GM04504 (cell line): ENCODE measurements at places on chromosomes 12 and 14.

GRCh38 chr12:19127270-19127669 is 2.3 kb upstream of the PLEKHA5 start:
- no peak for DNase-seq

GRCh38 chr14:105392131-105393090 is 5.9 kb upstream of the TEX22 start:
- no peak for DNase-seq

GRCh38 chr12:115210533-115211252 is 526.7 kb upstream of the TBX3 start:
- no peak for DNase-seq

GRCh38 chr14:27012641-27013040 is 414.8 kb upstream of the NOVA1 start:
- no peak for DNase-seq

- DNase-seq, result no peak
Measured at GRCh38 chr12:7493006-7493405, 10.6 kb downstream of the CD163 start.

- DNase-seq, result no peak
Measured at GRCh38 chr12:53193985-53194716, 12.9 kb downstream of the ITGB7 start.

- no peak for DNase-seq
Measured at GRCh38 chr14:89977668-89978067, 21.9 kb downstream of the TDP1 start.

DNA sequence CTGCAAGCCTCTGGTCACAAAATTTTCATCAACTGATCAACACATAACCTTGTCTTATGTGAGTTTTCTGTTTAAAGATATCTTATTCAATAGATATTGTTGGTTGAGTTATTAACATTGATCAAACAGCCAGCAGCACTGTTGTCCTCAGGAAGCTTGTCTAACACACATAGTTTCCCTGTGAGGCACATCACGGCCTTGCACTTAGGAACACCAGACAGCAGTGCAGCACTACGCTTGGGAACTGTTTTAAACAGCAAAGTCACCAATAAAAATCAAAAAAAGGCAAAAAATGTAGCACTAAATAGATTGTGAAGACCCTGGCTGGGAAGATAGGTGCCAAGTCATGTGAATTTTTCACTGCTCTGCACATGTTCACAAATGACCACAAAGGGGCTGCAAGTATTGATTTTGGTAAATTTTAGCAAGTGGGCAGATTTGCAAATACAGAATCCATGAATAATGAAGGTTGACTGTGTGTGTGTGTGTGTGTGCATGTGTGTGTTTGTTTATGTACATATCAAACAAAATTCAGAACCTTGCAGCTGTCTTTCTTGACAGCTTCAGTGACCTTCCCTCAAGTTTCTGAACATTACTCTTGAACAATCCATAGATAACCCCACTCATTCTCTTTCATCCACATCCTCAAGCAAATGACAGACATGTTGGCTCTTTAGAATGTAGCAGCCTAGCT is 28.9 kb downstream of the VDR start:
- DNase-seq, result no peak

DNA sequence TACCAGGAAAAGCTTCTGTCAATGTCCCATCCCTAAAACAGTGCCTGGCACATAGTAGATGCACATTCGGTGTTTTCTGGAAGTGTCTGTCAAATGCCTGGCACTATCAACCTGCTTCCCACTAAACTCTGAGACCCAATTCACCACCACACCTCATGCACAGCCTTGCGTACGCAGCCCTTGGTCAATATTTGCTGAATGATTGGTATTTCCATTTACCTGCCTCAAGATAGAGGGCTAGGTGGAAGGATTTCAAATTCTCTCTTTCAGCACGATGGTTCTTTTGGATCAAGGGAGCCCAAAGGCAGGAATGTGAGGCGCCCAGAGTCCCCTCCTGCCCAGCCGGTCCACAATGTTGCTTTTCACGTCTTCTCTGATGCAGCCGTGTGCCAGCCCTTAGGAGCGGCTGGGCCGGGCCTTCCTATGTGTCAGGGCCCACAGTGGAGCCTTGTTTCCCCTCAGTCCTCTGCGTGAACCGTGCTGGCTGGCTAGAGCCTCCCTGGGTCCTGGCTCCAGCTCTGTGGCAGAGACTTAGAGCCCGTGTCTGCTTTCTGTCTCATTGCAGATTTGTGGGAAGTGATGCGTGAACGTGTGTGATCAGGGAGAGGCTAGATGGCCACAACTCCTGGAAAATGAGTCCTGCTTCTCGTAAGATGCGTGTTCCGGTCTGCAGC is 99.9 kb upstream of the RFLNA start:
- no peak for DNase-seq

GRCh38 chr14:100581228-100582145 is 5.7 kb downstream of the BEGAIN start:
- no peak for DNase-seq

GRCh38 chr14:60760644-60761364 is 26.2 kb downstream of the MNAT1 start:
- DNase-seq, result no peak

GRCh38 chr14:22190411-22191191 is 398.4 kb downstream of the DAD1 start:
- DNase-seq, result no peak

DNA sequence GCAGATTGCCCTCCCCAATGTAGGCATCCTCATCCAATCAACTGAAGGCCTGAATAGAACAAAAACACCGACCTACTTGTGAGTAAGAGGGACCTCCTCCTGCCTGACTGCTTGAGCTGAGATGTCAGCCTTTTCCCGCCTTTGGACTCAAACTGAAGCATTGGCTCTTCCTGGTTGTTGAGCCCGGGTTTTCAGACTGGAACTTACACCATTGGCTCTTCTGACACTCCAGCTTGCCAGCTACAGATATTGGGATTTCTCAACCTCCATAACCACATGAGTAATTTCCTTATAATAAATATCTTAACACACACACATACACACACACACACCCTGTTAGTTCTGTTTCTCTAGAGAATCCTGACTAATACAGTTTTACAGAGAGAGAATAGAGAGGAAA is 173.4 kb upstream of the NTF3 start:
- DNase-seq, result peak; percentile 84

DNA sequence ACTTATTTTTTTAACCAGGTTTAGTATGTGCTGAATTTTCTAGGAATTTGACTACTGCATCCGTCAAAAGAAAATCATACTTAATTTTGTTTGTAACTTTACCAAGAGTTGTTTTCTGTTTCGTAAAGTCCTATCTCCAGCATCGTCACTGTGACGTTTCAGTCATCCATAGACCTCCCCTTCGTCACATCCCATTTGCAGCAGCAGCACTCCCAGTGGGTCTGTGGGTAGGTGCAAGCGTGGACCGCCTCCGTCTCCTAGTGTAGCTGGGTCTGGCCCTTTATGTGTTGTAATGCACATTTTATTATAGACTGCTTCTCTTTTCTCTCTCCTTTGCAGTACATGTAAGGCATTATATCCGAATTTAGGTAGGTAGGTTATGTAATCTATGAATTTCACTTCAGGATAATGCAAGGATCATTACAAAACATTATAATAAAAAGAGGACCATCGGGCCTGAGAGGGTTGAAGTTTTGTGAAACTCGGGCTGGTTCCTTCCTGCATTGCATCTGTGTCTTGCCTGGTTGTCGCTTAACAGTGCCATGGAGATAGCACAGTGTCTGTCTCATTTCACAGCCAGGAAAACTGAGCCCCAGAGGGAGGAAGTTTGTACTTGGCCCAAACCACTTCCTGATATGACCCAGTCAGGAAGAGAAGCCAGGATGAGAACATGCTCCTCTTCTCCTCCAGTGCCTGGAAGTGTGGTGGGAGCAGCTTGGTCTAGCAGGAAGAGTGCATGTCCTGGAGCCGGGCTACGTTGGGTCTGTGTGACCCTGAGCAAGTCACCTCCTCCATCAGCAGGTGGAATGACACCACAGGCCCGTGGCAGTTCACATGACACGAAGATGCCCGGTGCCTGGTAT is 41.3 kb downstream of the EVL start:
- DNase-seq, result no peak

GRCh38 chr12:88625356-88625755 is 45.1 kb upstream of the KITLG start:
- DNase-seq, result no peak

DNA sequence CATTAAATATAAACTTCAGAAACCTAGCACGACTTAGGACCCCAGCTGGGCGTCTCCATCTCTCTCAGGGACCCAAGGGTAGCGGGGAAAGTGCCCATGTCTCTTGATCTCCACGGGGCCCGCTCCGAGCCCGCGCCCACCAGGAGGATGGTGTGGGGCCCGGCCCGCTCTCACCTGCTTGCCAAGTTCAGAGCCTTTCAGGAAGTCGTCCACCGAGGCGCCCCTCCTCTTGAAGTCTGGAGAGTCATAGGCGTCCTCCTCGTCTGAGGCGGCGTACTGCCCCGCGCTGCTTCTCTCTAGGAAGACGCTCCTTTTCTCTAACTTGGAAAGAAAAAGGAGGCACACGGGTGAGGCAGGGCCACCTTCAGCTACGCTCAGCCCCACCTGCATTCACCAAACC is 96.9 kb downstream of the PIWIL1 start:
- DNase-seq, result no peak

GRCh38 chr12:76714861-76715260 is 49.1 kb upstream of the ZDHHC17 start:
- DNase-seq, result no peak

GRCh38 chr12:67747869-67748742 is 99.6 kb downstream of the DYRK2 start:
- peak; percentile 58 for DNase-seq

DNA sequence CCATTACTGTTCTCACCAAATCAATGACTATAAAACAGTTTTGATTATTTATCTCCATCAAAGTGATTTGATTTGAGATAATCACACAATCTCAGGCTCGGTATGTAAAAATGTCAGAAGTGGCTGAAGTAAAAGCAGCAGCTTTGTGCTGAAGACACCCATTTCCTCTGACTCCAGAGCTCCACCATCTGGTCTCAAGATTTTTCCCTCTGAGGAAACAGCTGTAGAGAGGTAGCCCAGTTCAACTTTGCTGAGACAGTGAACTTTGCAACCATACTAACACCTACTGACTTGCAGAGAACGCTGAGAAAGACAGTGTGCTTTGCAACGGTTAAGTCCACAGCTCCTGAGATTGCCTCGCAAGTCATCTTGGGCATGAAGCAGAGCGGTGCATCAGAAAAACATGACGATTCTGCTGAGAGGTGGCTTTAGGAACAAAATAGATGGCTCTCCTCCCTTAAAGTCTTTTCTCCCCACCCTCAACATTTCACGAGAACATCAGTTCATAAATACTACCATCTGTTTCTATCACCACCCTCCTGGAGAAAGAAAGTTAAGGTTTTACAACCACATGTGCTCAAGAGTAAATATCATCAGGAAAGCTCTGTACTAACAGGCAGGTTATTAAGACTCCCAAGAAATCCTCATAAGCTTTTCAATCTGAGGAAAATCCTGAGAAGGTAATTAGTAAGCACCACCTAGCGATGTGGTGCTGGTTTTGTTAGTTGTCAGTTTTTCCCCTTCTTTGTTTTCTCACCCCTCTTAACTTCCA is 34.8 kb downstream of the HIGD1C start:
- DNase-seq, result peak; percentile 48

DNA sequence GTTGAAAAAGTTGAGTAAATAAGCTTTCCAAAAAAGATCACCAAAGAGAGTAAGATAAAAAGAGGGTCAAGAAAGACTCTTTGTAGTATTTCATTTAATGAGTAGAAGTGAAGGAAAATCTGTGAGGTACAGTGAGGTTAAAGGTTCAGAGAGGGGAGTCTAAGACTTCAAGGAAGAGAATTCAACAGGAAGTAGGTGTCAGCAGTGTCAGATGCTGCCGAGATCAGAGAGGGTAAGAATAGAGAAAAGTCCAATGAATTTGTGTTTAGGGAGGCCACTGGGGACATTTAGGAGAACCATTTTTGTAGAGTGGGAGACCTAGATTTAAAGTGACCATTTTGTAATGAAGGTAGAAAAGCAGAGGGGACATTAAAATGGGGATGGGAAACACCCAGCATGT is 71.6 kb upstream of the KRAS start:
- DNase-seq, result no peak

GRCh38 chr12:49794021-49794420 is 34.2 kb downstream of the NCKAP5L start:
- DNase-seq, result no peak

- no peak for DNase-seq
Measured at GRCh38 chr12:107464644-107465043, 221.0 kb upstream of the PWP1 start.

DNA sequence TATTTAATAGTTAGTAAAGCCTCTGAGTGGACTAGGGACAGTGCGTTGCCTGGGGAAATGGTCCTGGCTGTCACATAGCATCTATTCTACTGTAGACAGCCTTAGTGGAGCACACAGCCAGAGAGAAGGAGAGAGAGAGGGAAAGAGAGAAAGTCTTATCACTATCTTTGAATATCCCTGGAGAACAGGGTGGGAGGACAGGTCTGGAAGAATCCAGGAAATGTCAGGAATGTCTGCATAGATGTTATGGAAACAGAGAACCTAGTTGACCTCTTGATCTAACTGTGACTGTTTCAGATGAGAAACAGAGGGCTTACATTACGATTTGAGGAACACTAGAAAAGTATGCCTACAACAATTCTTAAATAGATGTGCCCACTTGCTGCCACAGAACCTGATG is 92.8 kb downstream of the SLC15A5 start:
- DNase-seq, result no peak

- DNase-seq, result no peak
Measured at GRCh38 chr12:108340037-108340436, 926 bp upstream of the CMKLR1 start.

GRCh38 chr14:23321572-23322547 is 603 bp downstream of the PABPN1 start:
- no peak for DNase-seq

- DNase-seq, result no peak
Measured at GRCh38 chr12:103269946-103270345, 225.8 kb downstream of the C12orf42 start.

- no peak for DNase-seq
Measured at GRCh38 chr12:128606051-128606450, 217.7 kb downstream of the SLC15A4 start.

DNA sequence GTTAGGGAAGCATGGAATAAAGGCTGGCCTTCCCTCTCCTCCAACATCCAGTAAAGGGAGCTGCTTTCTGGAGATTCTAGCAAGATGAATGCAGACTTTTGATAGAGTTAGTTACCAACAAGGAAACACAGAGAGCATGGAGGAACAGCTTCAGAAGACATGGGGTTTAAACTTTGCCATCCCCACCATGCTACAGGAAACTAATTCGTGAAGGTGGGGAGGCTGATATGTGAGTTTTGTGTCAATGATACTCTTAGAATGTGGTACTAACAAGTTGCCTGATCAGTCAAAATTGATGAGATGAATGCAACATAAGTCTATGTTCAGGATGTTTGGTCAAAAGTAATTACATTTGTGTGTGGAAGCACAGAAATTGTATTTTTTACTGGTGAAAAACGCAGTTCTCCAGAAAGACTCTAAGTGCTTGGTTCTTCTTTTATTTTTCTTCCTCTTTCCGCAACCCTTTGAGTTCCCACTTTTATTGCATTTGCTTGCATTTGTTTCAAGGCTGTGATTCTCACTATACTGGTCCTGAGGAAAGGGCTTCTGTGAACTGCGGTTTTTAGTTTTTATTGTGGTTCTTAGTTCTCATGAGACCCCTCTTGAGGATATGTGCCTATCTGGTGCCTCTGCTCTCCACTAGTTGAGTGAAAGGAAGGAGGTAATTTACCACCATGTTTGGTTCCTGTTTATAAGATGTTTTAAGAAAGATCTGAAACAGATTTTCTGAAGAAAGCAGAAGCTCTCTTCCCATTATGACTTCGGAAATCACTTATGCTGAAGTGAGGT is at the start of gene CLEC4A:
Gene CLEC4A (plus strand): TSS at position 494 of the 789 bp plus-strand sequence. CDS start 262 bp downstream, at position 756.
- DNase-seq, result no peak
